Ammon's horn (tissue), 1 donor: ENCODE measurements at places on chromosomes 11 and 22.
A peak's percentile ranks its signal among the peaks of the same experiment; 100 is the strongest.

GRCh38 chr11:33830903-33831648 lies 56.8 kb upstream of the FBXO3 start:
- no peak for DNase-seq

- no peak for DNase-seq
These were observed 12.9 kb downstream of the ADORA2A start for GRCh38 chr22:24440270-24440717.

- no peak for DNase-seq
These were observed 58.8 kb upstream of the LYVE1 start for GRCh38 chr11:10627291-10627690.

DNA sequence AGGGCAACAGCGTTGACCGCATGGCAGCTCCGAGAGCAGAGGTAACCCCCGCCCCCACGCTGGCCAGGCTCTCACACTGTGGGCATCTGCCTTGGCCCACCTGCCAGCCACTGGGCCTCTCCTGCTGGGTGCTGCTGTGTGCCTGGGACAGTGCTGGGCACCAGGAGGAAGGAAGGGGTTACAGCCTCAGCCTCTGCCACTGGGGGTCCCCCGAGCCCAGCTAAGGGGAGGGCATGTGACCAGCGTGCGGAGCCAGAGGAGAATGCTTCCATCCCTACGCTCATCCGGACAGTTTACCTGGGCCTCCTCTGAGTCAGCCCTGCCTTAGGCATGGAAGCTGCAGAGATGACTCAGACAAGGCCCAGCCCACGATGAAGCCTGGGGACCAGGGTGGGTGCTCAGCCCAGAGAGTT lies 10.9 kb downstream of the NCF4 start:
- DNase-seq: no peak

DNA sequence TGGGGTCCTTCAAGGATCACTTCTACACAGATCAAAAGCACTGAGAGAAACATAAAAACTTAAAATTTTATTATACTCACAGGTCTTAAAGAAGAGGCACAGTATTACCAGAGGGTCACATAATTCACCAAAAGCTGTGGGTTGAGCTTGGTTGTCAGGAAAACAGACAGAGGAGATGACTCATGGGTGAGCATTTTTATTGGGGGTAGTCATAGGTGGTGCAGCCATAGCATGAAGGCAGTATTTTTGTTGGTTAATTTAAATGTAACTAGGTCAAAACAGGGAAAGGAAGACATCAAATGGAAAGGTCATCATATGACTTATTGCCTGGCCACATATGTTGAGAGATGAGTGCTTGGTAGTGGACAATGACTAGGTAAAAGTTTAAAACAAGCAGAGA lies 24.2 kb downstream of the OR5B17 start:
- no peak for DNase-seq

GRCh38 chr22:19823902-19824211 lies 30.8 kb downstream of the GNB1L start:
- DNase-seq: no peak

GRCh38 chr22:27557286-27558008 lies 244.1 kb downstream of the MN1 start:
- DNase-seq: no peak

GRCh38 chr22:47202819-47203553 lies 440.5 kb downstream of the TBC1D22A start:
- no peak for DNase-seq

DNA sequence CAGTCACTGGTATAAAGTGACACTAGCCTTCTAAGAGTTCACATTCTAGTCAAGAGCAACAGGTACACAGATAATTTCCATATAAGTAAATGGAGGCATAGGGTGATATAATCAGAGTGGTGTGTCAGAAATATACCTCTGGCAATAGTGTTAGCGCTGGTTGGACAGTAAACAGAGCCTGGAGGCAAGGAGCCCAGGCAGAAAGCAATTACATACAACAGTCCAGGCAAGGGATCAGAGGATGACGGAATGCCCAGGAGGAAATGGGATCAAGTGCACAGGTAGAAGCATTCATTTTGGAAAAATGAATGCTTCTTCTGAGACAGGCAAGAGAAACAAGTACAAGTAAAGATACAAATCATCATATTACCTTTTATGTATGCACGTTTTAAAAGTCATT lies 36.2 kb upstream of the MMP13 start:
- DNase-seq: no peak

DNA sequence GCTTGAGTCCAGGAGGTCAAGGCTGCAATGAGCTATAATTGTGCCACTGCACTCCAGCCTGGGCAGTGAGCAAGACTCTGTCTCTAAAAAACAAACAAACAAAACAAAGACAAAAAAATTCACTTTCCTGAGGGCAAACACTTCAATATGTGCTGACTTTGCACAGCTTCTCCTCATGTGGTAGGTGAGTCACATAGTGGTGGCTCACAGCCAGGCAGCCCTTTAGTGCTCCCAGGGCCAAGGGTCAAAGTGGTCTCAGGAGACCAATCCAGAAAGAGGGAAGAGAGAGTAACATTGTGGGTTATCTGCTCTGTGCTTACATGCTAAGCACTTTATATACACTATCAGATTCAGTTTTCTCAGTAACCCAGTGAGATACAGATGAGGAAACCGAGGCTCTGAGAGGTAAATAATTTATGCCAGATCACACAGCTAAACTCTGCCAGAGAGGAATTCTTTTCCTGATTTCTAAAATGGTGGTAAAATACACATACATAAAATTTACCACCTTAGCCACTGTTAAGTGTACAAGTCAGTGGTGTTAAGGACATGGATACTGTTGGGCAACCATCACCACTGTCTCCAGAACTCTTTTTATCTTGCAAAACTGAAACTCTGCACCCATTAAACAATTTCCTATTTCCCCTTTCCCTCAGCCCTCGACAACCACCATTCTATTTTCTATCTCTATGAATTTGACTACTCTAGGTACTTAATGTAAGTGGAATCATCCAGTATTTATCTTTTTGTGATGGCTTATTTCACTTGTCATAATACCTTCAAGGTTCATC lies 231.7 kb upstream of the NARS2 start:
- no peak for DNase-seq

- no peak for DNase-seq
These were observed 15.9 kb downstream of the BCR start for GRCh38 chr22:23196165-23196564.

DNA sequence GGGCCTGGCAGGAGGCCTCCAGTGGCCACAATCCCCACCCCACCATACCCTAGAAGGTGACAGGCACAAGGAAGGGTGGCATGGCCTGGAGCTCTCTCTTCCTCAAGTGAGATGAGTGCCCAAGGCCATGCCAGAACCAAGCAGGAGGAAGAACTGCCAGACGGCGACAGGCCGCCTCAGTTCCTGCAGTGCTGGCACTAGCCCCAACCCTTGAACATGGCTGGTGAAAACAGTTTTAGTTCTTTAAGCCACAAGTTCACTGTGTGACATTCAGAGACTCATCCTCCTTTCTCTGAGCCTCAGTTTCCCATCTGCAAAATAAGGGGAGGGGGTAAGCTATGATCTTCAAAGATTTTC lies 9.8 kb downstream of the CHRDL2 start:
- DNase-seq: peak; percentile 60

DNA sequence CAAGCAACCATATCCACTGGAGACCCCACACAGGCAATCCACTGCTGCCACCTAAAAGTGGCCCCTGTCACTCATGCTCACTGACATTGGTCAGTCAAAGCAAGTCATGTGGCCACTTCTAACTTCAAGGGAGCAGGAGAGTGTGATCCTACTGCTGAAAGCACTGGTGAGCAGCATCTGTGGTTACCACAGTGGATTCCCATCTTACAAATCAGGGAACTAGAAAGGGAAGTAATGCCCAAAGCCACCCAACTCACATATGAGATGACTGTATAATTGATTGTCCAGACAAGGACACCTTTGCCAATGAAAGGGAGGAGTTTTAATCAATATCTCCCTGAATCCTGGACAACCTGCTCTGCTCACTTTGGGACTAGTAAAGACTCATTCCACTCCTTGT lies 17.7 kb downstream of the RCN1 start:
- DNase-seq: no peak

- DNase-seq: no peak
These were observed 402.4 kb upstream of the DDI1 start for GRCh38 chr11:103633819-103634590.

DNA sequence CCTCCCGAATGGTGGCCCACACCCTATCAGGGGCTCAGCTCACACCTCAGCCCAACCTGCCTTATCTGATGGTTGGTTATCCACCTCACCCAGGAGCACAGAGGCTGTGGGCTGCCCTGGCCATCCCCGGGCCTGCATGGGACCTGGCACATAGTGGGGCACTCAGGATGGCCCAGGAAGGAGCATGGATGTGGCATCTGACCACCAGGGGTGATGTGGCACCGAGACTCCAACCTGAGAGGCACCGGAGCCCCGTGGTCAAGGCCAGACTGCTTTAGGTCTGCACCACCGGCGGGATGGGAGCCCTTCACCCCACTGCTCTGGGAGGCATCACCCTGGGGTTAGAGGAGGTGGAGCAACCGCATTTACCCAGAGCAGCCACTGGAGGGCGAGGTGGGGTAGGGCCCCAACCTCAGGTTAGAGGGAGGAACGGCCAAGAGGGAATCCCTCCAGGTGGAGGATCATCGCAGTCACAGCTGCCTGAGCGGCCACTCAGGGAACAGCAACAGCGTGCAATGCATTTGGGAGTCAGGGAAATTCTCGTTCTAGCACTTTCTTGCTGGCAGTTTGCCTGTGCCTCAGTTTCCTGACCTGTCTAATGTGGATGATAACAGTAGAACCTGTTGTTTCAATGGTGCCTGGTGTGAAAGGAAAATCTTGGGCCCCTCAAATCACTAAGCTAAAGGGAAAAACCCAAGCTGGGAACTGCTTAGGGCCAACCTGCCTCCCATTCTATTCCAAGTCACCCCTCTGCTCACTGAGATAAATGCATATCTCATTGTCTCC lies 52.9 kb upstream of the CARS1 start:
- no peak for DNase-seq

DNA sequence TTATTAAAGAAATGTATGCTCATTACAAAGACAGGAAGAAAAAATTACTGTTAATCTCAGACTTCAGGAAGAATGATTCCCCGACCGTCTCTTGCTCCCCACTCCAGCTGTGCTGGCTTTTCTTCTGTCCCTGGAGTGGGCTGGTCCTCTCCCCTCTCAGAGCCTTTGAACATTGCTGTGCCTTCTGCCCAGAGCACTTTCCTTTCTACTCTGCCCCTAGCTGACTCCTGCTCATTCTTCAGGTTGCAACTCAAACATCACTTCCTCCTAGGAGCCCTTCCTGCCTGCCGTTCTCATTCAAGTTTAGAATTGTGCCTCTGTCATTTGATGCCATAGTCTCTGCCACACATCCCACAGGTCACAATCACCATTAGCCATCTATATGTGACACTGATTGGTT lies 329.5 kb downstream of the MIAT start:
- DNase-seq: no peak

GRCh38 chr11:73995731-73996130 lies 13.1 kb upstream of the UCP2 start:
- no peak for DNase-seq

- no peak for DNase-seq
These were observed 283.5 kb downstream of the SWAP70 start for GRCh38 chr11:9947231-9947864.

GRCh38 chr22:39959640-39960447 lies at the start of gene TMA7B:
Gene TMA7B (plus strand): TSS chr22:39960397. CDS start chr22:39964375, 3,978 bp downstream.
- DNase-seq: peak; percentile 48

- no peak for DNase-seq
These were observed 14.6 kb downstream of the APOA4 start for GRCh38 chr11:116808262-116809175.

DNA sequence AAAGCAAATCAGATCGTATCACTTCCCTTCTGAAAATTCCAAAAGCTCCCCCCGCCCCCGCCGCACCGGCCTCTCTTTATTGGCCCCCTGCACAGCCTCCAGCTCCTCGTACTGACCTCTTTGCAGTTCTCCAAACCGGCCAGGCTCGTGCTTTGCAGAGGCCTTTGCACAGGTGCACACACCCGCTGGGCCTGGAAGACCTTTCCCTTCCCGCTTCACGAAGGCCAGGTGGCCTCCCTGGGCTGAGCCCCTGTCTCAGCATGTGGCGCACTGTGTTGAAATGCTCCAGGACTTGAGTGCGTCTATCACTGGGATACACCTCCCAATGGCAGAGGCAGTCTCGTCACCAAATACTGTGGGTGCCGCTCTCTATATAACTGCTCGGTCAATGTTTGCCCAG lies 13.2 kb upstream of the ADA2 start:
- no peak for DNase-seq

- no peak for DNase-seq
These were observed 85.6 kb downstream of the KIRREL3 start for GRCh38 chr11:126914941-126915340.

GRCh38 chr11:105781807-105782206 lies 171.9 kb downstream of the GRIA4 start:
- no peak for DNase-seq

GRCh38 chr11:119156496-119156895 lies 7.6 kb downstream of the ABCG4 start:
- no peak for DNase-seq

- DNase-seq: no peak
These were observed 80.1 kb downstream of the PACS1 start for GRCh38 chr11:66150140-66150539.

DNA sequence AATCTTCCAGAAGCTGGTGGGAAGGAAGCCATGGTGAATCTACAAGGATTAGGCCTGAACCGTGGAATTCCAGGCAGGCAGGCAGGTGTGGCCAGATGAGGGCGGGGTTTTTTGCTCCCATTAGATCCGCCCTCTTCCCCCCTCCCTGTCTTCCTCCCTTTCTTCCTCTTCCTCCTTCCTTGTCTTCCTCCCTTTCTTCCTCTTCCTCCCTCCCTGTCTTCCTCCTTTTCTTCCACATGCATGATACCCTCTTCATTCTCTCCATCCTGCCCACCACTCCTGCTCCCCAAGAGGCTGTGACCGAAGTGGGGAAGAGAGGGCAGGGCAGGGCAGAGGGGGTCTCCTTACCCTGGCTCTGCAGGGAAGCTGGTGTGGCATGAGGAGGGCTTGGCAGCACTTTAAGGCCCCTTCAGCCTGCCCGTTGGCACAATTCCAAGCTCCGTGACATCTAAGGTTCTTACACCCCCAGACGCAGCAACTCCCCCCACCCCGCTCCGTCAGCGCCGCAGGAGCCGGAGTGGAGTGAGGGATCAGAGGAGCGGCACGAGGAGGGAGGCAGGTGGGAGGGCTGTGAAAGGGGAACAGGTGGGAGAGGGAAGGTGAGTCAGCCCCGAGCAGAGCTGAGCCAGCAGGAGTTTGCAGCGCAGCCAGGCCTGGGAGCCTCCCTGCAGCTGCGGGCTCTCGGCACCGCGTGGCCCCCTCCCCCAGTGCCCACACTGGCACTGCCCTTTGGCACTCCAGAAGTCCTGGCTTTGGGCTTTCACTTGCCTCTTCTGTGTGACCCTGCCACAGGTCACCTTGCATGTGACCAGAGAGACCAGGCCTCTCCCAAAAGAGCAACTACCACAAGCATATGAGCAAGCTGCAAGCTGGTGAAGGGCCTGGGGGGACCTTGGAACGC lies 32.1 kb downstream of the KCNJ4 start:
- DNase-seq: no peak

GRCh38 chr11:123718469-123718868 lies 23.0 kb downstream of the ZNF202 start:
- DNase-seq: no peak
